ENCODE measurements at places on chromosomes 13 and 19. TPM values are rescaled to one million over a fixed set of nuclear protein-coding genes. Genes with fewer than 3 reads are reported as not detected.

The NECTIN2 gene
- total RNA-seq, result 2.5 TPM

The MYCBP2 gene
- total RNA-seq, result 92.3 TPM

The ZNF221 gene
- 0.25 TPM for total RNA-seq

The LRRC4B gene
- not detected for total RNA-seq

The LGALS7B gene
- not detected for total RNA-seq

The TTC9B gene
- total RNA-seq, result not detected

- no peak for DNase-seq
Measured at GRCh38 chr13:50616101-50616500, 227.4 kb downstream of the DLEU7 start.

- DNase-seq, result no peak
Measured at GRCh38 chr13:51760592-51760991, 43.4 kb downstream of the DHRS12 start.

DNA sequence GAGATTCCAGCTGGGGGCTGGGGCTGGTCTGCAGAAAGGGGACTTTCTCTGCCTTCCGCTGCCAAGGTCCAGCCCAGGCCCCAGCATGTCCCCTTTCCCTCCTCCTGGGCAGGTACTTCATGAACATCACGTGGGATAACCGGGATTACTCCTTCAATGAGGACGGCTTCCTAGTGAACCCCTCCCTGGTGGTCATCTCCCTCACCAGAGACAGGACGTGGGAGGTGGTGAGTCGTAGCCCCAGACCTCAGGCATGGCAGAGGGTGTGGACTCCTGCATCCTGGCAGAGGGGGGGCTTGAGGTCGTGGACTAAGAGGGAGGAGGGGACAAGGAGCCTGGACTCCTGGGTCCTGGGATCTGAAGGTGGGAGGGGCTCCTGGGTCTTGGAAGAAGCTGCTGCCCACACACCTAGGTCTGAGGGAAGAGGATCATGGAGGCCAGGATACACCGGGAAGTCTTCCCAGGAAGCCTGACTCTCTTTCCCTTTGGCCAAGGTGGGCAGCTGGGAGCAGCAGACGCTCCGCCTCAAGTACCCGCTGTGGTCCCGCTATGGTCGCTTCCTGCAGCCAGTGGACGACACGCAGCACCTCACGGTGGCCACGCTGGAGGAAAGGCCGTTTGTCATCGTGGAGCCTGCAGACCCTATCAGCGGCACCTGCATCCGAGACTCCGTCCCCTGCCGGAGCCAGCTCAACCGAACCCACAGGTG, 20.6 kb downstream of the GRIN2D start:
- DNase-seq, result peak; percentile 24

GRCh38 chr13:61485128-61485765, 69.6 kb upstream of the PCDH20 start:
- no peak for DNase-seq

DNA sequence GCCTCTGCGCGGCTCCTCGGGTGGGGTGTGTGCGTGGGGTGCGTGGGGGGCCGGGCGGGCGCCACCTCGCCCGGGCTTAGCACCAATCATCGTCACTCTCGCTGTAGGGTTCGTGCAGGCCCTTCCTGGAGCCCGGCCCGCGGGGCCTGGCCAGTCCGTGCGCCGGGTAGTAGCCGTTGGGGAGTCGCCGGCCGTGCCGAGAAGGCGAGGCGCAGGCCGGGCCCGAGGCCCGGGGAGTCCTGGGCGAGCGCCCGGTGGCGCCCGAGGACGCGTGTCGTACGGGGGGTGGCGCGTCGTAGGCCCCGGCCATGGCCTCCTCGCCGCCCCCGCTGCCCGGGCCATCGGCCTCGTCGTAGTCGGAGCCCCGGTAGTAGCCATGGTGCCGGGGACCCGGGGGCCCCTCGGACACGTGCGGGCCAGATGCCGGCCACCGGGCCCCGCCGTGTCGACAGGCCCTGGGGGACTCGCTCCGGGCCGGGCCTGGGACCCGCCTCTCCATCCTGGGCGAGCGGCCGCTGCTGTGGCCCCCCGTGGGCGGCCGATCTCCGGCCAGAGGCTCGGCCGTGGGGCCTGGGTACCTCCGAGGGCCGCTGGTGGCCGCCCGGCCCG, 57.1 kb downstream of the IER2 start:
- no peak for DNase-seq

DNA sequence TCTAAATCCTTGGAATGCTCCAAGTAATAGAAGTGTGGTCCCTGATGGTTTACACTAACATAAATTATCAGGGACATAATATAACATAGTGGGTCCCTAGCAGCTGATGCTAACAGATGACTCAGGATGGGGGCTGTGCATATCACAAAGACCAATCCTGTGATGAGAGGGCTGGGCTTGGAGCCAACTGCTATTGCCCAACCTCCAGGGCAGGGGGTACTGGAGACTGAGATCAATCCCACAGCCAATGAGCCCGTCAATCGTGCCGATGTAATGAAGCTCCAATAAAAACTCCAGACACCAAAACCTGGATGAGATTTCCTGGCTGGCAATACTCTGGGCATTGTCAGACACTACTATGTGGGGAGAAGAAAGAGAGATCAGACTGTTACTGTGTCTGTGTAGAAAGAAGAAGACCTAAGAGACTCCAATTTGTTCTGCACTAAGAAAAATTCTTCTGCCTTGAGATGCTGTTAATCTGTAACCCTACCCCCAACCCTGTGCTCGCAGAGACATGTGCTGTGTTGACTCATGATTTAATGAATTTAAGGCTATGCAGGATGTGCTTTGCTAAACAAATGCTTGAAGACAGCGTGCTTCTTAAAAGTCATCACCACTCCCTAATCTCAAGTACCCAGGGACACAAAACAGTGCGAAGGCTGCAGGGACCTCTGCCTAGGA, 33.4 kb downstream of the ABCC4 start:
- no peak for DNase-seq

GRCh38 chr19:58183817-58184215, 955 bp downstream of the ZNF274 start:
- DNase-seq, result no peak

DNA sequence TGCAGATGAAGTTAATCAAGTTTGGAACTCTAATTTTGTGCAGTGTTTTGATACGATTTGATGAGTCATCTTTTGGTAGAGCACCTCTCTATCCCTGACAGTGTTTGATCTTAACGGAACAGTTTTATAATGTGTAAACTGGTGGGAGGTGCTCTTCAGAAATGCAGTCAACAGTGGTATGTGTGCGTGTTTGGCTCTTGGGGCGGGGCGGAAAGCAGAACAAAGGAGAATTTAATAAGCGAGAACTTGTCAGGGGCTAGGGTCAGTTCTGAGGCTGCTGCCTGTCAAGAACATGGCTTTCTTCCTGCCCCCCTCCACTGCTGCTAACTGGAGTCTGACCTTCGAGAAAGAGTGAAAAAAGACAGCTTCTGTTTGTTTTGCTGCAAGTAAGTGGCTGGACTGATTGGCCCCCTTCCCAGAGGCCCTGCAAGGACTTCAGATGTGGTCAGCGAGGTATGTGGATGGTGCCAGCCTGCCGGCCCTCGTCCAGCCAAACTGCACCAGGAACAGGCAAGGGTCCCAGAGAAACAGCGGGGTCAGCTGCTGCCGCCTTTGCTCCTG, 40.8 kb downstream of the BBC3 start:
- DNase-seq, result peak; percentile 18

DNA sequence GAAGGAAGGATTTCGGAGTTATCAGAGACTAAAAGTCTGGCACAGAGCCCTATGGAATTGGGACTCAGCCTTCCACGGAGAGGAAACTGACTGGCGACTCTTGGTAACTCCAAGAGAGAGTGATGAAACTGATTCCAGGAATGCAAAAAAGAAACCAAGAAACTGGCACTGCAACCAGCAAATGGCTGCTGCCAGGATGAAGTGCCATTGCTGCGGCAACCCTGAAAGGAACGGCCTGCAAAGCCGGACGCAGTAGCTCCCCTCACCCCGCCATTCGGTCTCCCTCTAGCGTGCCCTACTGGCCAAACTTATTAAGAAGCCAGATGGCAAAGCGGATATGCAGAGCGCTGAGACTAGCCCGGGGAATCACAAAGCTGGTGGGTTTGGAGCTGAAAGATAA, 236.0 kb downstream of the PCDH9 start:
- DNase-seq, result no peak

- no peak for DNase-seq
Measured at GRCh38 chr19:2214251-2214650, 21.9 kb downstream of the PLEKHJ1 start.

GRCh38 chr19:17159466-17160393, 55.4 kb upstream of the USE1 start:
- no peak for DNase-seq

DNA sequence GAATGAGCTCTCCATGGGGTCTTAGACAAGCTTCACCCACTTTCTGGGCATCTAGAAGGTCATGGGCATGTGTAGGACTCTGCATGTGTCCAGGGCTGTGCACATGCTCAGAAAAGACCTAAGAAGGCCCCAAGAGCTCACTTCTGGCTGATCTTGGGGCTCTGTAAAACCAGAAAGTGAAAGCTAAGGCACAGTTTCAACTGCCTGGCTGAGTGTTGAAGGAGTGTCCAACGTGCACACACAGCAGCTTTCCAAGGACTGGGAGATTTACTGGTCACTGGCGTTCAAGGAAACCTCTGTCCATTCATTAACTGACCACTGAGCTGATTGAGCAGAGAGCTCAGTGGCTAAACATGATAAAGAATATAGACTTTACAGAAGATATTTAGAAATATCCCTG, 137.9 kb downstream of the KATNAL1 start:
- no peak for DNase-seq

GRCh38 chr13:93248627-93249047, 22.0 kb downstream of the GPC6 start:
- no peak for DNase-seq

GRCh38 chr13:20994441-20994821, 67.0 kb downstream of the LATS2 start:
- DNase-seq, result no peak

- no peak for DNase-seq
Measured at GRCh38 chr13:106568299-106569003, 514 bp upstream of the ARGLU1 start.

GRCh38 chr19:1856698-1857603, 6.4 kb downstream of the KLF16 start:
- DNase-seq, result peak; percentile 56
